ENCODE measurements at places on chromosomes 16 and 17. TPM values are rescaled to one million over a fixed set of nuclear protein-coding genes. Genes with fewer than 3 reads are reported as not detected.

Gene TM4SF5
- total RNA-seq, result not detected

Gene CRYM
- not detected for total RNA-seq

DNA sequence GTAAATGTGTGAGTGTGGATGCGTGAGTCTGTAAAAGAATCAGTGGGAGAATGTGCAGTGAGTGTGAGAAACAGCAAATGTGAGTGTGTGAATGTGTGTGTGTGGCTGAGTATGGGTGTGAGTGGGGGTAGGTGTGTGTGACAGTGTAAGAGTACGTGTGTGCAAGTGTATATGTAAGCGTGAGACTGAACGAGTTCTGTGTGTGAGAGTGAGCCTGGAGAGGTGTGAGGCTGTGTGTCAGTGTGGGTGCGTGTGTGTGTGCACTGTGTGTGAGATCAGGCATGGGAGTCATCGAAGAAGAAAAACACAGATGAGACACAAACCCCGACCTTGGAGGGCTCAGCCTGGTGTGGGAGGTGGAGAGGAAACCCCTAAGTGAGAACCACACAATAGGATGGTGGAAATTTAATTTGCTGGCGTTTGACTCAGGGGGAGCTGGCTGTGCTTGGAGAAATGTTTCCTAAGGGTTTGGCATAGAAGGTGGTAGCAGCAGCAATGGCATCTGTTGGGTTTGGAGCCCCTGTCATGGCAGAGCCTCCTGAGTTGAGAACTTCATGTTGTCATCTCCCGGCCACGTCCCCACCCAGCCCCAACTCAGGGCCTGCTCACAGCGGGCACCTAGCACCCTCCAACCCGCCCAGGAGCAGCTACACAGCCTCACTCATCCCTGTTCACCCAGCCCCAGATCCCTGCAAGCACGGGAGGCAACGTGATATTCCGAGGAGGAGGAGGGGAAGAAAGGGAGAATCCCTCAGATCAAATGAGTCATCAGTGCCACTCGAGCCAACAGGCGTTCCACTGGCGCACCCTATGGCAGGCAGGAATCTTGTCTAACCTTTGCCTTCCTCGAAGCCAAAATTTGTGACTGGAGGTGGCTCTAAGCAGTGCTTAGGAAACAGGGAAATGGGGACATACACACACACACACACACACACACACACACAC is 14.3 kb upstream of the NUBP1 start:
- DNase-seq, result no peak

DNA sequence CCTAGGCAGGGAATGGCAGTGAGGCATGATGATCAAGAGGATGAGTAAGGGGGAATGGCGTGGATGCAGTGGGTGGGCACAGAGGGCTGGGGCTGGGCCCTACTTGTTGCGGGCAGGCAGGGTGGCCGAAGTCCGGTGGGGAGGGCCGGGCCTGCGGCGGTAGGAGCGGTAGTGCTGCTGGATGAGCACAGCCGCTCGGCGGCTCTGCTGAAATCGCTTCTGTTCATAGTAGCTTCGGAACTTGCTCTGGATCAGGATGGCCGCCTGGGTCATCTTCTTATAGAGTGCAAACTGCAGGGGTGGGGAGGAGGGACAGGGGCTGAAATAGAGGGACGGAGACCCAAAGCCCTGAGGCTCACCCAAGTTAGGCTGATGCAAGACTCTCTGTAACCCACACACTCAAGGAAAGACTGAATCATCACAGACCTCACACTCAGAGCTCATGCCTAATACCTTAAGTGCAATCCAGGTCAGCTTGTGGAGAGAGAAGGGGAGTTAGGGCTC is 1.5 kb upstream of the SPAG7 start:
- peak; percentile 44 for DNase-seq

DNA sequence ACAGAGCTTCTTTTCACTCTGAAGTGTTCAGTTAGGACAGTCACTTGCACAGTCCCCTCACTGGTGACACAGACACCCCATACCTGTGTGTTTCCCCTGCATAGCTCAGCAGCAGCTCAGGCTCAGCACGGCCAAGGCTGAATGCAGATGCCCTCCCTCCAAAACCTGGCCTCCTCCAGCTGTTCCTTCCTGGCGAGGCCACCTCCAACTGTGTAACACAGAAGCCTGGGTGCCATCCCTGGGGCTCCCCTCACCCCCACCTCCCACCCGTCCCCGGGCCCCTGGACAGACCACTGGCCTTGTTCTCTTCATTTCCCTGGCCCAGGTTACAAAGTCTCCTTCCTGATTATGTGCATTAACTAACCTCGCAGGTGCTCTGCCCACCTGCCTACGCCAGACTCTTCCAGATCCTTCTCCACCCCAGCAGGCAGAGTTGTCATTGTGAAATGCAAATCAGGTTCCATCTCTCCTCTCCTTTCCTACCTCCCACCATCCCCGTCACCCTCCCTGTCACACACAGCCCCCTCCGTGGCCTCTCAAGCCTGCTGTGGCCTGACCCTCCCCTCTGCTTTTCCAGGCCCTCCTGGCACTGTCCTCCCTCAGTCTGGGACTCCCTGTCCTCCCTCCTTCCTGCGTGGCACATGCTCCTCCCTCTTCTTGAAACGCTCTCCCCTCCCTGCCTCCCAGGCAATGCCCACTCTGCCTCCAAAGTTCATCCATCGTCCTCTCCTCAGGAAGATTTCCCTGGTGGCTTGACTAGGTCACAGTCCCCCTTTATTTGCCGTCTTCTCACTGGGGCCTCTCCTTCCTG is 26.4 kb downstream of the MLYCD start:
- no peak for DNase-seq

GRCh38 chr17:21815352-21816063 is 123.2 kb downstream of the KCNJ18 start:
- no peak for DNase-seq

DNA sequence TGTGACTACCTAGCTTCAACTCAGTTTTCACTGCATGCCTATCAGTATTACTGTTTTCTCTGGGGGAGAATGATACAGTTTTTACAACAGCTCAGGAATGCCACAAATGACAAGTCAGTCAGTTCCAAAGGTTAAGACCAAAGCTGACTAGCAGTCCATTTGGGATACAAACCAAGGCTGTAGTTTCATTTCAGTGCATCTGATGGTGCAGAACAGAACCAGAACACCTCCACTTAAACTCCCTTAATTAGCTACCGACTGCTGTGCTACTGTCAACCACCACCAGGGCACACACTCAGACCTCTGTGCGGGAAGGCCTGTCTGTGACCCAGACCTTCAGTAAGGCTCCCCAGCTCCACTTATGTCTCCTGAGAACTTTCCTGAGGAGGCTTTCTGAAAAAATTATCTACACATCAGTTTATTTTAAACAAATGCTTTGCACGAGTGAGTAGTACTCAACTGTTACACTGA is 20.4 kb downstream of the NFE2L1 start:
- no peak for DNase-seq
